ENCODE measurements at places on chromosomes 3 and 15. TPM values are rescaled to one million over a fixed set of nuclear protein-coding genes. Genes with fewer than 3 reads are reported as not detected.
A peak's percentile ranks its signal among the peaks of the same experiment; 100 is the strongest.

GRCh38 chr3:53753518-53754183 is 92.6 kb downstream of the CHDH start:
- peak overlapping the region; percentile 25 for H3K4me3 ChIP-seq
- peak; percentile 61 for DNase-seq
- H3K36me3 ChIP-seq = peaks cover 24% of the 10 kb centered on the region
- peaks cover 73% of the 10 kb centered on the region for H3K4me1 ChIP-seq
- peaks cover 5% of the 10 kb centered on the region for H3K27me3 ChIP-seq
- H3K27ac ChIP-seq = peak overlapping the region; percentile 94

DNA sequence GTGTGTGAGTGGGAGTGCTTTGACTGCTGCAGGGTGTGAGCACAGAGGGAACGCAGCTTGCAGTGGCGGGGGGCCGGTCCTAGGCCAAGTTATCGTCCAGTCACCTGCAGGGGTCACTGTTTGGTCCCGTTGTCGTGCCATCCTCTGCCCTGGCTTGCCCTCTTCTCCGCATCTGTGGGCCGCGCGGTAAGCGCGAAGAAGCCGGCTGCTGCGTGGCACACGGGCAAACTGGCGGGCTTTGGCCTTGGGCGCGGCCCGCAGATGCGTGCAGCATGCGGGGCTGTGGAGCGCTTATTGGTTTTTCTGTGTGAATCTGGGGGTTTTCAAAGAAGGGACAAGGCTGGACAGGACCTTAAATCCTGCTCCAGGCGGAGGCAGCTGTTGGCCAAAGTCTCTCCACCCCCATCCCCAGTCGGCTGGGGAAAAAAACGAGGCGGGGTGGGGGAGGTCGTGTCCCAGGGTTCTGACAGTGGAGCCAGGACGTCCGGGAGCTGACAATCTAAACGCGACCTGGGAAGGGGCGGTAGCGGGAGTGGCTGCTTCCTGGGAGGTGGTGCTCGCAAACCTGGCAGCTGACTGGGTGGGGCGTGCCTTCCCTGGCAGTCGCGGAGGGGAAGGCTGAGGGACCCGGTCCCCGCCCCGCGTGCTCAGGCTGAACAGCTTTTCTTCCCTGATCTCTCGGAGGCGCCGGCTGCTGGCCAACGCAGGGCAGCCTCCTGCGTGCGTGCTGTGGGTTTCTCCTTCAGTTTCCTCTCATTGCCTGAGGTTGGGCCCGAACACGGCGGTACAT is 39.7 kb upstream of the VEPH1 start:
- no peak overlapping the region for H3K27ac ChIP-seq
- H3K27me3 ChIP-seq = peaks cover 24% of the 10 kb centered on the region
- no peak for DNase-seq
- H3K4me3 ChIP-seq = no peak overlapping the region
- H3K36me3 ChIP-seq = no peaks in the 10 kb centered on the region

- H3K4me1 ChIP-seq = no peaks in the 10 kb centered on the region
- no peak for DNase-seq
- no peak overlapping the region for H3K27ac ChIP-seq
- no peaks in the 10 kb centered on the region for H3K36me3 ChIP-seq
- H3K4me3 ChIP-seq = no peak overlapping the region
These were observed 60.5 kb downstream of the CLDN1 start for GRCh38 chr3:190261740-190262139.

Gene DUOXA2
- total RNA-seq = not detected

- no peak for DNase-seq
- H3K36me3 ChIP-seq = no peaks in the 10 kb centered on the region
- H3K4me3 ChIP-seq = no peak overlapping the region
- peaks cover 35% of the 10 kb centered on the region for H3K4me1 ChIP-seq
- no peak overlapping the region for H3K27ac ChIP-seq
These were observed 24.4 kb upstream of the FAM81A start for GRCh38 chr15:59413577-59413976.

GRCh38 chr3:101695779-101696372 is 9.4 kb upstream of the RPL24 start:
- H3K4me3 ChIP-seq = no peak overlapping the region
- no peaks in the 10 kb centered on the region for H3K27me3 ChIP-seq
- peaks cover 3% of the 10 kb centered on the region for H3K4me1 ChIP-seq
- H3K27ac ChIP-seq = no peak overlapping the region
- no peaks in the 10 kb centered on the region for H3K36me3 ChIP-seq

DNA sequence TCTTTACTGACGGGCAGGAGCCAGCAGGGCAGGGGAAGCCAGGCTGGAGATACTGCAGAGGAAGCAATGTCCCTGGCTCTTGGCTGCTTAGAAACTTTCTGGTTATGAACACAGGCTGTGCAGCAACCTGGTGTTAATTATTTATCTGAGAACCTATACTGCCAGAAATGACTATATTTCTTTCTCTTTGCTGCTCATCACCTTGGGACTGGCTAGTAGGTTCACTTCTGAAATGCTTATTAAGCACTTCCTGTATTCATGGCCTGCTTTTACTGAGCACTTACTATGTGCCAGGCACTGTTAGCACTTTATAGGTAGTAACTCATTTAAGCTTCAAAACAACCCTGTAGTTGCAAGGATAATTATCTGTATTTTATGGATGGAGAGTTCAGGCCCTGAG is 57.6 kb downstream of the RAB11A start:
- H3K4me1 ChIP-seq = peaks cover 2% of the 10 kb centered on the region
- H3K27me3 ChIP-seq = no peaks in the 10 kb centered on the region
- no peak overlapping the region for H3K27ac ChIP-seq
- DNase-seq = no peak
- no peaks in the 10 kb centered on the region for H3K36me3 ChIP-seq

Gene CAMKV
- total RNA-seq = not detected

- H3K27ac ChIP-seq = no peak overlapping the region
- H3K4me3 ChIP-seq = no peak overlapping the region
- DNase-seq = no peak
- H3K36me3 ChIP-seq = no peaks in the 10 kb centered on the region
- peaks cover 17% of the 10 kb centered on the region for H3K27me3 ChIP-seq
These were observed 6.3 kb upstream of the GALNT15 start for GRCh38 chr3:16168211-16168610.

- no peak overlapping the region for H3K4me3 ChIP-seq
- peaks cover 50% of the 10 kb centered on the region for H3K4me1 ChIP-seq
These were observed 52.6 kb downstream of the CCK start for GRCh38 chr3:42213417-42213816.

- H3K36me3 ChIP-seq = no peaks in the 10 kb centered on the region
- no peak for DNase-seq
- H3K27me3 ChIP-seq = peaks cover 20% of the 10 kb centered on the region
- H3K27ac ChIP-seq = no peak overlapping the region
- peaks cover 1% of the 10 kb centered on the region for H3K4me1 ChIP-seq
These were observed 50.2 kb upstream of the THBS1 start for GRCh38 chr15:39530480-39531342.

- no peak overlapping the region for H3K4me3 ChIP-seq
- DNase-seq = no peak
- H3K4me1 ChIP-seq = no peaks in the 10 kb centered on the region
- no peak overlapping the region for H3K27ac ChIP-seq
- no peaks in the 10 kb centered on the region for H3K36me3 ChIP-seq
- H3K27me3 ChIP-seq = peaks cover 6% of the 10 kb centered on the region
These were observed 55.5 kb downstream of the CLEC3B start for GRCh38 chr3:45081506-45082141.

DNA sequence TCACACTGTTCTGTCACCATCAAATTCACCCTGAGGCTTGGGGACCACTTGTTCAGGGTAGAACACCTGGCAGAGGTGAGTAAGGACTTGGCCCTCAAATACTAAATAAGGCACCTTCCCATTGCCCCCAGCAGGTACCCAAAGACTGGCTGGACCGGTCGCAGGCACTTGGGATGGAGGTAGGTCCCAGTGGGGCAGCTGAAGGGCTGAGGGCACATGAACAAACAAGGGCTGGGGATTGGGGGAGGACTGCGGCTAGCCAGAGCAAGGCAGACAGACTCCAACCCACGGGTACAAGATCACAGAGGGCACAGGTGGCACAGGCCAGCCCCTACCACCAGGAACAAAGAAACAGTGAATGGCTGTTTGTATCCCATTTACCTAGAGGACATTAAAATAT is 1.9 kb downstream of the MRPS25 start:
- no peak for DNase-seq
- peak overlapping the region; percentile 96 for H3K4me3 ChIP-seq
- peaks cover 37% of the 10 kb centered on the region for H3K4me1 ChIP-seq
- no peaks in the 10 kb centered on the region for H3K27me3 ChIP-seq
- H3K27ac ChIP-seq = no peak overlapping the region

- H3K27ac ChIP-seq = no peak overlapping the region
- H3K36me3 ChIP-seq = no peaks in the 10 kb centered on the region
- H3K4me3 ChIP-seq = no peak overlapping the region
- H3K27me3 ChIP-seq = peaks cover 11% of the 10 kb centered on the region
- no peak for DNase-seq
- peaks cover 32% of the 10 kb centered on the region for H3K4me1 ChIP-seq
These were observed 124.3 kb downstream of the RPLP1 start for GRCh38 chr15:69576948-69577351.

GRCh38 chr3:99923873-99924272 is 106.2 kb downstream of the CMSS1 start:
- no peak overlapping the region for H3K27ac ChIP-seq
- no peaks in the 10 kb centered on the region for H3K27me3 ChIP-seq
- H3K4me3 ChIP-seq = no peak overlapping the region

Gene WDR72
- not detected for total RNA-seq

DNA sequence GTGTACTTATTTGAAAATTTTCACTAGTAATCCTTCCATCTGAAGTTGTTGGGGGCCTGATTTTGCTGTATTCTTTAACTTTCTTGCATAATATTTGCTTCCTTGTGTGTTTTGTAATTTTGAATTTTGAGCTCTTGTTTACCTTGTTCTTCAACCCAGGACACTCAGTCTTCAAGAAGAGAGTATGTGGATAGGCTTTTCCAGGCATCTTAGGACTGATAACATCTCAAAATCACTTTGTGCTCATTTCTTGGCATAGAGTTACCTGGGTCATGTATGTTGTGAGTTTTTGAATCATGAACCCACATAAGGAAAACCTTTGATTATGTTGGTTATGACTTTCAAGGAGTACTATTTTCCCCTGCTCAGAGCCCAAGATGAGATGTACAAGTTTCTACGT is 13.4 kb downstream of the BTD start:
- DNase-seq = no peak
- H3K4me3 ChIP-seq = no peak overlapping the region
- H3K36me3 ChIP-seq = peaks cover 10% of the 10 kb centered on the region

DNA sequence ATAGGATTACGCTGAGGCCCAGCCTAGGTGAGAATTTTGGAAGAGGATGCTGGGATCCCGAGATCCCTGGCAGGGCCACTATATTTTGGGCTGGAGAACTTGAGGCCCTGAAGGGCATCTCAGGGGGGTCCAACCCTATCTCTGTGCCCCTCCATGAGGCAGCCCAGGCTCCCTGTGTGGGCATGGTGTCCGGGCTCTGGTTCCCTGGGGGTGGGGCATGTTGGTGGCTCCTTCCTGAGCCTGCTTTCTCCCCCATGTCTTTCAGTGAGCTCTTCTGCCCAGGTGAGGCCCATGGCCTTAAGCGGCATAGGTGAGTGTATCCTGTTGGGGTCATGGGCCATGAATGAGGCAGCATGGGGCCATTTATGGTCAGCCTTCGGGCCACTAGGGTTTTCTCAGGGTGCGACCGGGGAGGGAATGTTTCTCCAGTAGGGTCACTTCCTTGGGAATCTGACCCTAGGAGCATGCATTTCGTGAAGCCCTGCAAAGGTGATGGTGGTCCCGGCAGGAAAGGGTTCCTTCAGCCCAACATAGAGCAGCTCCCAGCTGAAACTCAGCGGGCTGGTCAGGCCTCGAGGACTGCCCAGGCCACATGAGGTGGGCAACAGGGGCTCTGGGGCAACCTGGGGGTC is 191.3 kb downstream of the UBE3A start:
- no peak overlapping the region for H3K4me3 ChIP-seq
- H3K27ac ChIP-seq = no peak overlapping the region
- H3K4me1 ChIP-seq = no peaks in the 10 kb centered on the region
- peak; percentile 5 for DNase-seq
- H3K36me3 ChIP-seq = no peaks in the 10 kb centered on the region

- no peak for DNase-seq
- H3K36me3 ChIP-seq = peaks cover 59% of the 10 kb centered on the region
- no peak overlapping the region for H3K4me3 ChIP-seq
These were observed 36.5 kb downstream of the NCK1 start for GRCh38 chr3:136898549-136898948.

DNA sequence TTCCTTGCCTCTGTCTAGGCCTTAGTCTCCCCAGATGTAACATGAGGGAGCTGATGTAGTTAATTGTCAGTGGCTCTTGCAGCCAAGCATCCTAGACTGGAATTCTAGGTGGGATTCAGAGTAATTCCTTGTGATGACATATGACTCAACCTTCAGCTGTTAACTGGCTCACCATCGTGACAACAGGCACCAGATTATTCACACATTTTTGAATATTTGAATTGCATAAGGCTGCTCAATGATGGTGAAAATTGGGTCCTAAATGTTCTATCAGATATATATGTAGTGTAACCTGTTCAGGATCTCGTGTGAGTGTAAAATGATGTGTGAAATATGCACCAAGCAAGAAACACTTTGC is 405.1 kb downstream of the LPP start:
- no peak for DNase-seq
- H3K36me3 ChIP-seq = no peaks in the 10 kb centered on the region
- H3K4me3 ChIP-seq = no peak overlapping the region
- no peak overlapping the region for H3K27ac ChIP-seq
- no peaks in the 10 kb centered on the region for H3K27me3 ChIP-seq

GRCh38 chr15:98946301-98947255 is 61.0 kb downstream of the PGPEP1L start:
- H3K4me1 ChIP-seq = no peaks in the 10 kb centered on the region
- H3K27ac ChIP-seq = no peak overlapping the region
- no peaks in the 10 kb centered on the region for H3K27me3 ChIP-seq
- no peak overlapping the region for H3K4me3 ChIP-seq
- no peaks in the 10 kb centered on the region for H3K36me3 ChIP-seq
- no peak for DNase-seq

Gene SCAMP5
- total RNA-seq = 0.60 TPM

DNA sequence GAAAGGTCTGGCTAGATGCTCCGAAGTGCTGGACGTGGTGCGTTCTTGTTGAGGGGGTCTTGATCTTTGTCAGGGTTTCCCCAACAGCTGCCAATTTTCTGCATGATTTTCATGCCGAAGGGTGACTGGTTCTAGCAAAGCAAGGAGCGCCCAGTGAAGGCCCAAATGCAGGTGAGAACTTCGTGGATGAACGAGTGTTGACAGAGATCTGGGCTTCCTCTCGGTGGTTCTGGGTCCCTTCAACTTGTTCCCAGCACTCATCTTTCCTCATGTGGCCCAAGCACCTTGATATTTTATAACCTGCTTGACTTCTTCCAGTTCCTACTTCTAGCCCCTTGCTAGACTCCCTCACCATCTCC is 40.8 kb upstream of the TFRC start:
- DNase-seq = no peak
- no peak overlapping the region for H3K4me3 ChIP-seq
- peaks cover 53% of the 10 kb centered on the region for H3K4me1 ChIP-seq
- H3K27ac ChIP-seq = no peak overlapping the region
- H3K27me3 ChIP-seq = peaks cover 2% of the 10 kb centered on the region

DNA sequence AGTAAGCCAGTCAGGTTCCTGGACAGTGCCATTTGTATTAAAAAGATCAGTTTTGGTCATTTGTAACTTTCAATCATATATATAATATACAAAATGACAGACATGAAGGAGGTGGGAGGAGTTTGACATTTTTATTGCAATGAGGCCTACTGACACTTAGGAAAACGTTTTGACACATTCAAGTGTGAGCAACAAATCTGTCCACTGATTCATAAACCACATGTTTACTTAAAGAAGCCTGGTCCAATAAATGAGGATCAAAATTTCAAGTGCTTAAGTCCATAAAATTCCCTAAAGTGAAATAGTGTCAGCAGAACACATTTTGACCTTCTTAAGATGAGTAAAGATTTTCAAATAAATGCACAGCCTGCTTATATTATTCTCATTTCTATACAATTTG is 137.3 kb downstream of the MECOM start:
- H3K4me3 ChIP-seq = no peak overlapping the region
- H3K4me1 ChIP-seq = no peaks in the 10 kb centered on the region
- DNase-seq = no peak

All from activated CD4-positive, alpha-beta memory T cell treated with anti-CD3 and anti-CD28 coated beads, Interleukin-2, amount 10 ng/mL, durations not matched to agents 7 days and 5 days (primary cell).